Metanephros (tissue), 2 donors: ENCODE measurements at places on chromosomes 11 and 22. TPM values are rescaled to one million over a fixed set of nuclear protein-coding genes. Genes with fewer than 3 reads are reported as not detected.

Gene NCF4
- 13.8 TPM for total RNA-seq

Gene CAPN5
- total RNA-seq, result 24.8 TPM

Gene ELMOD1
- total RNA-seq, result 1.1 TPM

Gene UPK3A
- 3.6 TPM for total RNA-seq

Gene HOATZ
- total RNA-seq, result not detected

Gene EFCAB6
- total RNA-seq, result 10.7 TPM

Gene CLCF1
- total RNA-seq, result 3.5 TPM

Gene OR6M1
- total RNA-seq, result not detected

Gene SLC35E4
- total RNA-seq, result 4.0 TPM

Gene OR51F2
- total RNA-seq, result 0.18 TPM

Gene MIF
- total RNA-seq, result 356 TPM

Gene LRRC4C
- 13.1 TPM for total RNA-seq

Gene DEFB131B
- not detected for total RNA-seq

Gene TYR
- not detected for total RNA-seq

Gene DUSP8
- total RNA-seq, result 4.3 TPM

Gene RASSF7
- total RNA-seq, result 55.8 TPM

Gene PRAME
- total RNA-seq, result 0.12 TPM
